Activated naive CD4-positive, alpha-beta T cell treated with anti-CD3 and anti-CD28 coated beads for 36 hours (primary cell): ENCODE measurements at places on chromosomes 12 and 14. TPM values are rescaled to one million over a fixed set of nuclear protein-coding genes. Genes with fewer than 3 reads are reported as not detected.
A peak's percentile ranks its signal among the peaks of the same experiment; 100 is the strongest.

TAS2R19 gene
- 0.98 TPM for total RNA-seq

NID2 gene
- total RNA-seq: not detected

NR1H4 gene
- total RNA-seq: not detected

DNA sequence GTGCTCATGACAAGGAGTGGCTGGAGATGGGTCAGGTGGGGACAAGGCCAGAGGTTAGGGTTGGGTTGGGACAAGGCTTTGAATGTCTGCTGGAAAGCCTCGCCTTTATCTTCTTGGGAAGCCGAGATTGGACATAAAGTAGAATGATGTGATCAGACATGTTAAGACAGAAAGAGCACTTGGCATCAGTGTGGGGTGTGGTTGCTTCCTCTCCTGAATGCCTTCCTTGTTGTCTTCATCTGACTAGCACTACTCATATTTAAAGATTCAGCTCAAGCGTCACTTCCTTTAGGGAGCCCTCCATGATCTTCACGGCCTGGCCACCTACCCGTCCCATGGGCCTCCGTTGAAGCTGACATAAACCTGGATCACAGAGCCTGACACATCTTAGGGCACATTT lies 14.8 kb upstream of the C12orf75 start:
- no peak overlapping the region for H3K27ac ChIP-seq
- H3K4me3 ChIP-seq: no peak overlapping the region
- H3K4me1 ChIP-seq: peaks cover 15% of the 10 kb centered on the region
- H3K36me3 ChIP-seq: no peaks in the 10 kb centered on the region
- DNase-seq: no peak
- no peaks in the 10 kb centered on the region for H3K27me3 ChIP-seq

- no peak overlapping the region for H3K27ac ChIP-seq
- H3K27me3 ChIP-seq: no peaks in the 10 kb centered on the region
- H3K4me1 ChIP-seq: peaks cover 18% of the 10 kb centered on the region
- no peak overlapping the region for H3K4me3 ChIP-seq
These were observed 103.7 kb downstream of the DYRK2 start for GRCh38 chr12:67752226-67752732.

DNA sequence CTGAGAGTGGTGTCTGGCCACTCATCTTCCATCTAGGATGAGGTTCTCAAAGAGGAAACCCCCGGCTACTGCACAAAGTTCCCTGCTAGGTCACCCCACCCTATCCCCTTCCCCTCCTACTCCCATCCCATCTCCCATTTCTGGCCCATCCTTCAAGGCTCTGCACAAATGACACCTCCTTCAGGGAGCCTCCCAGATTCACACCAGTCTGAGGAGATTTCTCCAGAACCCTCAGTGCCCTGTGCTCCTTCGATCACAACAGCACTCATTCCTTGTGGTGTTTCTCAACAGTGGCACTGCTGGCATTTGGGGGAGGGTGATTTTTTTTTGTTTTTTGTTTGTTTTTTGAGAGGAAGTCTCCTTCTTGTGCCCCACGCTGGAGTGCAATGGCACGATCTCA lies 2.9 kb downstream of the CAMKK2 start:
- H3K36me3 ChIP-seq: peaks cover 12% of the 10 kb centered on the region
- no peaks in the 10 kb centered on the region for H3K27me3 ChIP-seq
- no peak overlapping the region for H3K27ac ChIP-seq

- no peak for DNase-seq
- no peak overlapping the region for H3K4me3 ChIP-seq
- no peak overlapping the region for H3K27ac ChIP-seq
- peaks cover 2% of the 10 kb centered on the region for H3K27me3 ChIP-seq
These were observed 177.9 kb upstream of the NUDT4 start for GRCh38 chr12:93199831-93200236.

GRCh38 chr12:97435153-97435552 lies 27.5 kb upstream of the RMST start:
- H3K27me3 ChIP-seq: no peaks in the 10 kb centered on the region
- H3K4me3 ChIP-seq: no peak overlapping the region
- H3K4me1 ChIP-seq: no peaks in the 10 kb centered on the region
- H3K36me3 ChIP-seq: no peaks in the 10 kb centered on the region

GRCh38 chr12:104226672-104227071 lies 11.1 kb downstream of the TXNRD1 start:
- H3K4me3 ChIP-seq: no peak overlapping the region
- H3K4me1 ChIP-seq: peaks cover 6% of the 10 kb centered on the region
- H3K27me3 ChIP-seq: peaks cover 3% of the 10 kb centered on the region
- H3K36me3 ChIP-seq: peaks cover 2% of the 10 kb centered on the region

DNA sequence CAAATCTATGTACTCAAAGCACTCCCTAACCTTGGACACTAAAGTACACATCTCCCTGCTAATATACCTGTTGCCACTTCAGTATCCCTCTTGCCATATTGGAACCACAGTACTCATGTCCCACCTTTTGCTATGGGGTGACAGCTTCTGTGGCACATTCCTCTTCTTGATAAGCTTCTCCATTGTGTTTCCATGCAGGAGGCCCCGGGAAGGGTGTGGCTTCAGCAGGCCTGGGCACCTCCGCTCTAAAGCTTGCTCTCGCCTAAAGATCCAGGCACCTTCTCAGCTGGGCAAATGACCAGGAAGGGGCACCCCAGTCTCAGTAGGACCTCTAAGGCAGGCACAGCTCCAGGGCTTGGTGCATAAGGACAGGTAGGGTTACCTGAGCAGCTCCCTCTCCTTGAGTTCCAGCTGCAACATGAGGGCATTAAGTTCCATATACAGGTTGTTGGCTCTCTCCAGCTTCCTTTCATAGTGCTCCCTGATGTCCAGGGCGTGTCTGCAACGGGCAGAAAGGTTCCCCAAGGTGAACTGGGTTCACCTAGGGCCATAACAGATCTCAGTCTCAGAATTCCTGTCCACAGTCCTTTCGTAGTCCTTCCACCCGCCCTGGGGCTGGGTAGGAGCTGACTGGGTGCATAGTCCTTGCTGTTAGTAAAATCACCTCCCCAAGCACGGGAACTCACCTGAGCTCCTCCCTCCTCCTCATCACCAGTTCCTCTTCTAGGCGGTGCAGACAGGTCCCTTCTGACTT lies 15.9 kb downstream of the MAP3K12 start:
- peaks cover 2% of the 10 kb centered on the region for H3K4me1 ChIP-seq
- H3K27me3 ChIP-seq: no peaks in the 10 kb centered on the region
- peak overlapping the region; percentile 39 for H3K27ac ChIP-seq
- H3K36me3 ChIP-seq: peaks cover 24% of the 10 kb centered on the region
- DNase-seq: no peak

GRCh38 chr12:27769142-27769673 lies 10.8 kb upstream of the KLHL42 start:
- peaks cover 6% of the 10 kb centered on the region for H3K4me1 ChIP-seq
- H3K36me3 ChIP-seq: no peaks in the 10 kb centered on the region
- H3K27me3 ChIP-seq: no peaks in the 10 kb centered on the region
- DNase-seq: no peak

DNA sequence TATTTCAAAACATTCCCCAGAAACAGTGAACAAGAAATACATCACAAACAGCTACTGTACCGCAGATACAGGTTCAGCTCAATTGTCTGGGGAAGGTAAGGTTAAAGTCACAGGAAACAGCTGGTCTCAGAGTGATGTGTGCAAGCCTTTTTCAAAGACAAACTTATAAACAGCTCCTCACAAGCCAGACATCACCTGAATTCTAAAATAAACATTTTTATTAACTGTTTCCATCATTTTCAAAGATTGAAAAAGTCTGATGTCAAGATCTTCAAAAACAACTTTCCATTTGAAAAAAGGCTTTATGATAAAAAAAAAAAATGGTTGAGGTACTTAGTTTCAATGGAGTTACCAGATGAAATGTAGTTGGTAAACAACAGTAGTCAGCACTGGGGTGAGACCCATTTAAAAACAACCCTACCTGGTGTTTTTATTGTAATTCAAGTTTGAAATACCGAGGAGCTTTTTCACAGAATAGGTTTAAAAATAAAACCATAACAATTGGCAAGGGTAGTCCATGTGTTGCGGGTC lies 4.0 kb downstream of the BTG1 start:
- H3K36me3 ChIP-seq: peaks cover 86% of the 10 kb centered on the region
- peak overlapping the region; percentile 99 for H3K27ac ChIP-seq
- H3K4me3 ChIP-seq: peak overlapping the region; percentile 100
- DNase-seq: no peak

- H3K36me3 ChIP-seq: no peaks in the 10 kb centered on the region
- H3K4me1 ChIP-seq: no peaks in the 10 kb centered on the region
- no peaks in the 10 kb centered on the region for H3K27me3 ChIP-seq
- H3K4me3 ChIP-seq: no peak overlapping the region
- no peak overlapping the region for H3K27ac ChIP-seq
- DNase-seq: no peak
These were observed 268.5 kb downstream of the PAWR start for GRCh38 chr12:79422060-79422812.

DNA sequence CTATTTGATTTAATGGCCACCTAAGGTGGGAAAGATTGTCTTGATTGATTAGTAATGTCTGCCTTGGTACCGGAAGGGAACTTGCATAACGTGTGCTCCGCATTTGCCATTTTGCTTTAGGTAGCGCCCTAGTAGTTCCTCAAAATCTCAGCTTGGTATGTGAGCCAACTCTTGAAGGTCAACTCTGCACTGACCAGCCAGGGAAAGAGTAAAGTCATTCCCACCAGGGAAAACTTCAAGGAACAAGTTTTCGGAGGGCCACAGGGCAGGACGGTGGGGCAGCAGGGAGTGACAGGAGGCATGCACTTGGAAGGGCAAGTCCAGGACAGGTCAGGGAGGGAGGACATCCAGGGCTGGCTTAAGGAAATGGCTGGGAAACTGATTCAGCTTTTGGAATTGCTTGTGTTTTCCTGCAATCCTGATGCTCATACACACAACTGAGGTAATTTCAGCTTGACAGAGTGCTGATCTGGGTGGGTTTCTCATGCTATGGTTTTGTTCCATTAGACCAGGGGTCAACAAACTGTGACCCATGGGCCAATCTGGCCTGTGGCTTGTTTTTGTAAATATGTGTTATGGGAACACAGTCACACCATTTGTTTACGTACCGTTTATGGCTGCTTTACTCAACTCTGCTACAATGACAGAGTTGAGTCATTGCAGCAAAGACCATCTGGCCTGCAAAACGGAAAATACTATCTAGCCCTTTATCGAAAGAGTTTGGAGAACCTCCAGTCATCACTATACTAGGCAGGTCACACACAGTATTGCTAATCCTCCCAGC lies 184.5 kb downstream of the RBM19 start:
- H3K27ac ChIP-seq: no peak overlapping the region
- no peaks in the 10 kb centered on the region for H3K36me3 ChIP-seq
- no peak overlapping the region for H3K4me3 ChIP-seq
- H3K27me3 ChIP-seq: peaks cover 26% of the 10 kb centered on the region
- no peak for DNase-seq

DNA sequence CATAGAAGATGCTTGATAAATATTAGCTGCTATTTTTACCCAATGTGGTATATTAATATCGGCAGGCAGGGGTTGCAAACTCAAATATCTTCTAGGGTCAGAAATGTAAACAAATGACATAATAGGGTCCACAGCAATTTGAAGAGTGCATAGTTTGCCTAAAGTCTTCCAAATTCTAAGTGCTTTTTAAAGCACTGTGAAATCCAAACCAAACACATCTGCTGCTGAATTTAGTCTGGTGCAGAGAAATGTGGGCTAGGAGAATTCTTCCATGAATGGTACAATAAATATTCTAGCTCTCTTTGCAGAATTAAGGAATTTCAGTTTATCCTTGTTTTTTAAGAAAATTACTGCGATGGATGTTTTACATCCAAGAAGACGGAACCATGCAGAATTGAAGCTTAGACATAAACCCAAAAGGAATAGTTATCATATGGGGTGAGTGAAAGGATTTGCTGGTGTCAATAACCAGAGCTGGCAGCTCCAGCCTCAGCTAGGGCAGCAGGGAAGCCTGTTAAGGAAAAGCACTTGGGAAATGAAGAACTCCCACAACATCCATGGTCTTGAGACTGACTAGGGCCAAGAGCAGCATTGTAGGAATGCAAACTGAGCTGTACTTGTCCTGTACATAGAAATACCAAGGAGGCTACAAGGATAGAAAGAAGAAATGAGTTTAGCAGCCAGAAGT lies 65.5 kb downstream of the PTPRR start:
- H3K36me3 ChIP-seq: no peaks in the 10 kb centered on the region
- no peaks in the 10 kb centered on the region for H3K4me1 ChIP-seq
- H3K27ac ChIP-seq: no peak overlapping the region
- H3K27me3 ChIP-seq: peaks cover 3% of the 10 kb centered on the region
- H3K4me3 ChIP-seq: no peak overlapping the region

DNA sequence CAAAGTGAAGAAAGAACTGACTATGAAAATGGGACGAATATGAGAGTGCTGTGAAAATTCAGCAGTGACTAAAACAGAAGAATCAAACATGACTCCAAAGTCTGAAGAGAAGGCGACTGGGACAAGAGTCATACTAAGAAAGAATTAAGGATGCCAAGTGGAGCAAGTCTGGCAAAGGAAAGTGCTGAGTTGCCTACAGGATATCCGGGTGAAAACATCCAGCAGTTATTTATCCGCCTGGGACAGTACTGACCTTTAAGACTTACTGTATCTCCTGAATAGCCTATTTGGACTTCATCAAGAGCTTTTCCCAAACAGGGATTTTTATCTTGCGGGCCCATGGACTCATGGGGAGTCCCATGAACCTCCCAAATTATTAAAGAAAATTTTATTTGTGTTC lies 41.1 kb downstream of the KICS2 start:
- no peaks in the 10 kb centered on the region for H3K4me1 ChIP-seq
- no peak for DNase-seq
- no peak overlapping the region for H3K4me3 ChIP-seq

DNA sequence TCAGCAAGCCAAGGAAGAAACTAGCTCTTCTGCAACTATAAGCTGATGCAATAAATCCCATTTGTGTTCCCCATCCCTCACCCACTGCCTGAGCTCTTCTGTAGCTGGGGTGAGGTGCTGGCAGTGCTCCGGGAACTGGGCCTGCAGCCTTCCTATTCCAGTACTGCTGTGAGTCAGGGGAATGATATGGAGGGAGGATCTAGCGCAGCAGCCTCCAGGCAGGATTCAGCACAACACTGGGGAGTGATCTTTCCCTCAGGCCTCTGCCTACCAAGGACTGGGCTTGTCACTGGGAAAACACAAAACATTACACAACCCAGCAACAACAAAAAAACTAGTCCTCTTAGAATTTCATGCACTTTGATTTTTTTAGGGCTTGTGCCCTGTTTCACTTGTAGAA lies 58.7 kb downstream of the ST8SIA1 start:
- no peak overlapping the region for H3K27ac ChIP-seq
- H3K27me3 ChIP-seq: no peaks in the 10 kb centered on the region
- no peaks in the 10 kb centered on the region for H3K4me1 ChIP-seq
- no peak for DNase-seq
- no peak overlapping the region for H3K4me3 ChIP-seq

GRCh38 chr12:130031571-130032189 lies 127.9 kb upstream of the TMEM132D start:
- no peaks in the 10 kb centered on the region for H3K36me3 ChIP-seq
- DNase-seq: peak; percentile 81
- peaks cover 57% of the 10 kb centered on the region for H3K27me3 ChIP-seq
- no peak overlapping the region for H3K4me3 ChIP-seq
- no peak overlapping the region for H3K27ac ChIP-seq
